Activated naive CD4-positive, alpha-beta T cell (primary cell): ENCODE measurements at places on chromosomes 12 and 14.

- DNase-seq: no peak
These were observed 88.1 kb upstream of the ETV6 start for GRCh38 chr12:11561411-11561810.

- no peak for DNase-seq
These were observed 289.7 kb downstream of the RAD51B start for GRCh38 chr14:68109132-68109900.

DNA sequence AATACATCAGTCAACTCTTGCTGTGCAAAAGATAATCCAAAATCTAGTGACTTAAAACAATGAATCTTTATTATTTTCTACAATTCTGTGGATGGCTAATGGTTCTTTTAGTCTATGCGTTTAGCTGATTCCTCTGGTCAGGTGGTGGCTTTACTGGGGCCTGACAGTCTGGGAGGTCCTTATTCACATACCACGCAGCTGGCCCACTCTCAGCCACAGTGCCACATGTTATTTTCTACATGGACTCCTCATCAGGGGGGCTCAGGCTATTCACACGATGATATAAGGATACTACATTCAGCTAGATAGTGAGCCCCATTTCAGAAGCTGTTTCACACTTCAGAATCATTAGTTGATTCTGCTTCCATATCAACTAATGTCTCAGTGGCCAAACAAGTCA is 287.5 kb upstream of the MGAT4C start:
- no peak for DNase-seq

GRCh38 chr12:47577206-47577989 is 128.4 kb downstream of the RPAP3 start:
- DNase-seq: no peak

- DNase-seq: no peak
These were observed 94.2 kb downstream of the BORCS5 start for GRCh38 chr12:12451098-12451497.

- no peak for DNase-seq
These were observed 10.9 kb downstream of the RAP1B start for GRCh38 chr12:68621472-68622081.

GRCh38 chr14:24442240-24443052 is at the start of gene SDR39U1:
Gene SDR39U1, minus strand, starts transcription at chr14:24442776. Its CDS starts 7 bp downstream, at chr14:24442769.
- DNase-seq: peak; percentile 78

DNA sequence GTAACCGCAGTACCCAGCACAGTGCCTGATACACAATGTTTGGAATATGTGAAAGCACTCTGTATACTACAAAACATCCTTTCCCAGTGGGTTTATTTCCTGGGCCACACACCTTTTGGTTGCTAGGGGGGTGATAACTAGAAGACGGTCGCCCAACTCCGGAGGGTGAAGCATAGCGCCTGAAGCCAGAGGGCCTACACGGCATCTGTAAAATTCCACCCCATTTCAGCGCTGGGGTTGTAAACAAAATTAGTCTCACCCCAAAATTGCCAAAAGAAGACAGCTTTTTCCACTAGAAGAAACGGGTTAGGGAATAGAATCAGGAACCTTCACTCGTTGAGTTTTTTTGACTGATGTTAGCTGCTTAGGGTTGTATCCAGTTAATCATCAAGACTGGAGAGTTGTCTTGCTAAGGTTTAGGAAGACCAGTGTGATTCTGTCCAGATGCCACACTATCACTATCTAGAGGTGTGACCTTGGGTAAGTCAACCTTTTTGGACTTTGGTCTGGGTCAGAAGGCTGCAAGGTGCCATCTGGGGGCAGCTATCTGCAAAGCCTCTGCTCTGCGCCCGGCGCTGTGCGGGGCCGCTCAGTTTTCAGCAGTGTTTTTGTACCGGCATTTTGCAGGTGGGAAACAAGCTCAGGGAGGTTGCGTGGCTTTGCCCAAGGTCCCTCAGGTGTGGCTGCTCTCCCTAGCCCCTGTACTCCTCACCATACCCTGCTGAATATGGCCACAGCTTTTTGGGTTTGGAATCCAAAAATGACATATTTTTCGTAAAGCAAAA is 1.3 kb downstream of the ZNF839 start:
- DNase-seq: no peak

DNA sequence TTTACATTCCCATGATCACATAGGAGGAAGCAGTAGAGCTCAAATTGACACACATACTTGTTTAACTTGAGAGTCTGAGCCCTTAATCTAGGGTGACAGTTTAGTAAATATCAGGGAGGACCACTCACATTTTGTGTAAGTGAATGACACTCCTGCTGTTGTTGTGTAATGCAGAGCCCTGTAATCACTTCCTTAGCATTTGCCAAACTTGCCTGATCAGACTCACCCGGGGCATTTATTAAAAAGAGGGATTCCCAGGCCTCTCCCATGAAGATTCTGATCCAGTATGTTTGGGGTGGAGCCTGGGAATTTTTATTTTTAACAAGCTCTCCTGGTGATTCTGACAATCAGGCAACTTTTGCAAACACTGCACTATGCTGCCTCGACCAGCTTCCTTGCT is 119.6 kb downstream of the NUAK1 start:
- no peak for DNase-seq

DNA sequence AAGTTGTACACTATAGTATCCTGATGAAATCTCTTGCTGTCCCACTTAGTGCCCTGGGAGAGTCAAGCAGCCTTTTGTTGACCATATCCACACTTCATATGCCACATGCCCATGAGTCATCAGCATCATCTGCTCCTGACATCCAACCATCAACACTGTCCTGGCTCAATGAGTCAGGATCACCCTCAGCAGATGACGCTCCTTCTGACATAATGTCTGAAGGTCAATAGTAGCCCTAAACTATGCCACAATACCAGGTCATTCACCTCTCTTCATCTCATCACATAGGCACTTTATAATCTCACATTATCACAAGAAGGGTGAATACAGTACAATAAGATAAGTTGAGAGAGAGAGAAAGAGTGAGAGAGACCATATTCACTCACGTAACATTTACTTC is 369.0 kb upstream of the FAR2 start:
- DNase-seq: no peak

DNA sequence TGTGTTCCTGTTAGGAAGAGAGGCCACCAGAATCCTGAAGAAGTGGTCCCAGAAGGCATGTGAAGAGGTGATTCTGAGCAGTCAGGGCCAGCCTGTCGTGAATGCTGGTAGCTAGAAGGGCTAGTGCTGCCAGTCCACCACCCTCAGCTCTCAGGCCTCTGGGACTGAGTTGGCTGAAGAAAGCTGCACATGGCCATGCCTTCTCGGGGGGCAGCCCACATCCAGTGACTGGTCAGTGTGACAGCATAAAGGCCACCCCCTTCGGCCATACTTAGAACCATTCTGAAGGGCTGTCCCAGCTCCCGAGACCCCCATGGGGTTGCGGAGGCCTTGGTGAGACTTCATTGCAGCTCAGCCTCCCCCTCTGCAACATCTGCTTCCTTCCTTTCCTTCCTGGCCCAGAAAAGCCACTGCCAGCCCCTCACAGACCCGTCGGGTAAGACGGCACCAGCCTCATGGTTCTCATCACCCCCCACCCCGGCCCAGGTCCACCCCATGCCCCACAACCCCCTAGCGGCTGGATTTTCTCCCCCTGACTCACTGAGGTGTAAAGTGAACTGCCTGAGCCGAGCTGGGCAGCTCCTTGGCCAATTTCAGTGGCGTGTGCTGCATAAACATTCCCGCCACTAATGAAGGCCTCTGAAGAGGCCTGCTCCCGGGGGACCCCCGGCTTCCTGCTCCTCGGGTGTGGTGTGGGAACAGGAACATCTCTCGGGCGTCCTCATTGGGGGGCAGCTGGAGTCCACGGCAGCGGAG is 49.5 kb upstream of the DIO3 start:
- DNase-seq: no peak

DNA sequence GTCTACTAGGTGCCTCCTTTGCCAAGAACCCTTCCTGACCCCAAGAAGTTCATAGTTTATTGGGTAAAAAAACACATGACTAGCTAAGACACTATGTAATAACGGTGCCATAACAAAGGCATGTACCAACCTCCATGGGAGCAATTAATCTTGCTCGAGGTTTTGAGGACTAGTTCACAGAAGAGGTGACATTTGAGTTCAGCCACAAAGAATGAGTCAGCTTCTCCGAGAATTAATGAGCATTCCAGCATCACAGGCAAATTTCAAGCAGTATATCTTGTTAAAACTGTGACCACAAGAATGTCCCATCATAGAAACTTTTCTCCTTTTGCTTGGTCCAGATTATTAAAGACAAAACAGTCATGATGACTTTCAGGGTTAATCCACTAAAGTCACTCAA is 113.0 kb upstream of the RAP1B start:
- DNase-seq: no peak

DNA sequence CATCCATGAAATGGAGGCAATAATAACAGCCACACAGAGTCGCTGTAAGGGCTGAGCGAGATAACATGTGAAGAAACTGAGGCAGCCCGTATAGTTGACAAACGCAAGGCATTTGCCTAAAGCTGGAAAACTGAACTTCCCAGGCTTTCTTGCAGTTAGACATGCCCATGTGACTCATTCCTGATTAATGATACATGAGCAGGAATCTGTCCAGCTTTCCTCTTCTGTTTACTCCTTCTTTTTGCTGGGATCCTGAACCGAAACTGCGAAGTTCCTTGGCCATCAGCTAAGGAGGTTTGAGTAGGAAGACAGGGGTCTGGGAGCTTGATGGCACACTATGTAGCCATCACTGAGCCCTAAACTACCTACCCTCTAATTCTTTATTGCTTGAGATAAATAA is 52.2 kb downstream of the ST8SIA1 start:
- no peak for DNase-seq

- DNase-seq: no peak
These were observed 131.2 kb downstream of the EML1 start for GRCh38 chr14:99924379-99924778.

GRCh38 chr12:17456486-17456885 is 633.5 kb downstream of the RERGL start:
- no peak for DNase-seq

DNA sequence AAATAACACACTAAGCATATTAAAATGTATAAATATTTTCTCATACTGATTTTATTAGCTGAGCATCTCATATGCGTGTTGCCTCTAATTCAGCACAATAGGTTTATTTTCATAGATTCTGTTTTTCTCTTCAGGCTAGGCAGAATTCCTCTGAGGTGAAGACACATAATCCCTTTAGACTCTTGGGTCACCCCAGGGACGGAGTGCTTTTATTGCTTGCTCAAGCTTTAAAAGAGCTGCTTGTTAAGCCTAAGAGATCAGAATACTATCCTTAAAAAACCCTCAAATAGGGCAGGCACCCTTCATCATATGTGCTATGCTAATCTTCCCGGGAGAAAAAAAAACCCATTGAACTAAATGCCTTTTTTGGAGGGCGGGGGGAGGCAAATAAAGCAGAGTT is 390.1 kb downstream of the KCNH5 start:
- no peak for DNase-seq

DNA sequence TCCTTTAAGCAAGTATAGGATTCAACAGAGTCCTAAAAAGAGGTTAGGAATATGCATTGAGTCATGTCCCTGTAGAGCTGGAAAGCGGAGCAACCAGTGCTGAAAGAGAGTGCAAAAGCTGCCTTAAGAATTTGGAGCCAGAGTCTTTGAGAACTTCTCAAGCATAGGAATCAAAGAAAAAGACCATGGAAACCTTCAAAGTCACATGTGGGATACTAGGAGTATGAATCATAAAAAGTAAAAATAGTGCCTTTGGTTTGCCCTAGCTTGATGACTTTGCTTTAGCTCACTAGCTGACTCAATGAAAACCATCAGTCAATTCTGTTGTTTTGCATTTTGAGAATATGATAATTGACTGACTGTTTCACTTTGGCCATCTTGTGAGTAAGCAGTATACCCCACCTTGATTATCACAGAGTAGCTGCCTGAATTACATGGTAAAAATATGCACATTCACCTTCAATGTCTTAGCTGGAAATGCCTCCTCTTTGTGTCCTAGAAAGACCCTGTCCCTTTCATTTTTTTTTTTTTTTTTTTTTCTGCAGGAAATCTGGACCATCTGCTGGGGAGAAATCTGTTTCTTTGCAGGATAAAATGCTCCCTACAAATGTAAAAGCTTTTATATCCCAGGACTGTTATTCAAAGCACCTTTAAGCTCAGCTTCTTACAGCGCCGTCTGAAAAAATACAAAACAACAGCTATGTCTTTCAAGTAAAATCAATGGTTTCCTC is 248.6 kb upstream of the KRR1 start:
- no peak for DNase-seq

DNA sequence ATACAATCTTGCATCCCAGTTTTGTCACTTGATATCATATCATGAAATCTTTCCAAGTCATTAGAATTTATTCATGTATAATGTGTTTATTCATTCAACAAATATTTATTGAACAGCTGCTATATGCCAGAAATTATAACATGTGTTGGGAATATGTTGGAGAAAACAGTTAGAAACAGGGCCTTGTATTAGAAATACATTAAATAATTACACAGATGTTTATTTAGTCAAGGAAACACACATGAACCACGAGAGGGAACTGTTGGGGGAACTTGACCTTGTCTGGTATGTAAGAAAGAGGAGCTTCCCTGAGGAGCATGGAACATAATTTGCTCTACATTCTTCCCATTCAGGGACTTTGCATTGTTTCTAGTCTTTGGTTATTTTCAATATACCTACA is 191.7 kb upstream of the FRMD6 start:
- no peak for DNase-seq

DNA sequence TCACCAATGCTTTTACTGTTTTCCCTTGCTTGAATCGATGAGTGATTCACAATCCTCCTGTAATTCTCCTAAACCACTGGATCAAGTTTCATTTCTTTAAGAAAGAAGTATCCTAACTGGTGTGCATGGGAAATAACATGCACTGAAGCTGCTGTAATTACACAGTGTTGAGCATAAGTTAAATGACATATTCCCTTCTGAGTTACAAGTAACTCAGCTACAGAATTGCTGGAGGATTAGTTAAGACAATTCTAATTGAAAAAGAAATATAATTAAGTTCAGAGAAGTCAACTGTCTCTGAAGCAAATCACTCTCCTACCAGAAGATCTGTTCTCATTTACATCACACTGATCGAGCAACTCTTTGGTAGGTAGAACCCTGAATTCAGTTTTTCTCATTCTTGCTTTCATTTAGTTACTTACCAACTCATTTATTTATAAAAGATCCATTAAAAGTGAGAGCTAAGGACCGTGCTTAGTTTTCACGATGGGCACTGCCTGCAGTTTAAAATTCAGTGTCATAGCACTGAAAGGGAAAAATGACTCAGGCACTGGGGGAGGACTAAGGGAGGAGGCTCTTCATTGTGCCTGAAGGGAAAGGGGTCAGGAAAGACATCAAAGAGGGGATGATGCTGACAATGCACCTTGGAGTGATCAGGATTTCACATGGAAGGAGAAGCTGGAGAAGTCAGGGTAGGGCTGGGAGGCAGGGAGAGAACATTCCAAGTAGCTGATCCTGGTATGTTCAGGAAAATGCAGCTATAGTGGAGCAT is 327.2 kb downstream of the EMP1 start:
- no peak for DNase-seq

DNA sequence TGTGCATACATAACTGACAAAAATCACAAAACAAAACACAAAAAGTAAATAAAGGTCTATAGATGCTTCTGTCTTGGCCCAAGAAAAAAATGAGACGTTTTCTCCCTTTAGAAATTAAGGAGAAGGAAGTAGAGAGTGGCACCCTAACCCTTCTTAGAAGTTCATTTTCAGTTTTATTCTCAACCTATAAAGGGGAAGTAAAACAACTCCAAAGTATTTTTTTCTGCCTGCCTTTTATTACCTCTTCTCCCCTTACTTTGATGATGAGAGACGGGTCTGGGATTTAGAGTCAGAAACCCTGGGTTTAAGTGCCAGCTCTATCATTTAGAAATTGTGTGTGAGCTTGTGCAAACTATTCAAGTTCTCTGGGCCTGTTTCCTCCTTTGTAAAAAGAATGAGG is 2.8 kb downstream of the PRIM1 start:
- DNase-seq: no peak
